Activated CD4-positive, alpha-beta memory T cell treated with anti-CD3 and anti-CD28 coated beads for 36 hours (primary cell): ENCODE measurements at places on chromosomes 7 and 10. TPM values are rescaled to one million over a fixed set of nuclear protein-coding genes. Genes with fewer than 3 reads are reported as not detected.

CRHR2 gene
- total RNA-seq: not detected

- no peak for DNase-seq
These were observed 197.3 kb downstream of the MACC1 start for GRCh38 chr7:20019757-20020432.

DEPP1 gene
- 0.40 TPM for total RNA-seq

CDNF gene
- total RNA-seq: 1.6 TPM

DNA sequence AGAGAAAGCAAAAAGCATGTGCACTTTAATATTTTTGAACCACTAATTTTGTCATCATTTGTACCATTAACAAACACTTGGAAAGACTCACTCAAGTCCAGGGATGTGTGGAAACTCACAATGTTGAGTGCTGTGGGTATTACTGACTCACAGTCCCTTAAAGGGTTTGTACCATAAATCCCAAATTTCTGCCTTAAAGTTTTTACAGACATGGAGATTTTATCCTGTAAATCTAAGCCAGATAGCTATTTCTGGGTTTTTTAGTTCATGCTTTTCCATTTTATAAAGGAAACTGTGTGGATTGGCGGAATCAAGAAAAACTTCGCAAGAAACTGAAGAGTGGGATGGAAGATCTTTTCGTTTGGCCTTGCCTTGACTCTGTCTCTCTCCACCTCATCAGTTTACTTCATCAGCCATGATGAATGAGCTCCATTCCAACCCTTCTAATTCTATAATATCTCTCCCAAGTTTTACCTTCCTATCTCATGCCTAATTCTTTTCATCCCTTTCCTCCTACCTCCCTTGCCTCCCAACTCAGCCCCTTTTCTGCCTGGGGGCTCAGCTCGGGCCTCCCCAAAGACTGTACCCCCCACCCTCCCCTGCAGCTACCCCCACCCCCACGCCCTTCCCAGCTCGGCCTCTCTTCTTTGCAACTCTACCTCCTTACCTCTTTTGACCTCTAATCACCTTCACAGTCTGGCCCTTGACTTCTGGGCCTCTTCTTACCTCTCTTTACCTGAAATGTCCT, 218.5 kb upstream of the MKLN1 start:
- DNase-seq: no peak
